T1000 (cell line): ENCODE measurements at places on chromosomes 4 and X.

DNA sequence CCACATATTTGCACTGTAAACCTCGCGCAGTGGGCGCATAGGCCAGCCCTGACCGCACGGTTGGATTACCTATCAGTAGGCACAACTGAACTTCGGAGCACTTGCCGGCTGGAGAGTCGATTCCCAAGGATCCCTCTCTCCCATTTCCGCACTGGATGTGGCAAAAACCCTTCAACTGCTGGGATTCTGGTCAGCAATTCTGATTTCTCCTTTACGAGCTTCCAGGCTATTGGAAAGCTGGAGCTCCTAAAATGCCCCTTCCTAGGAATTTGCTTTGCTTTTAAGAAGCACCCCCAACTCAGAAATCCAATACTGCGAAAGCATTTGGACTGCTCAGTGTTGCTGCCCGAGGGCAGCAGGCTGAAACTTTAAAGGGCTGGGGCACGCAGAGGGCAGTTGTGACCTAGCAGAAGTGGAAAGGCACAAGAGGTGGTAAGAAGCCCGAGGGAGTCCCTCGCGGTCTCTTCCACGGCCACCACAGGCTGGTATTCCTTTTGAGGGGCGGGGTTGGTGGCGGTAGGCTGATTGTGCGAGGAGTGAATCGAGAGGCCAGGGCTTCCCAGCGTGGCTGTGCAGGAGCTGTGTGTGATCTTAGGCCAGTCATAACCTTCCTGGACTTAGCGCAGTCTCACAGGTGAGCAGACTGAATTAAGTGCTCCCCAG lies 1.6 kb downstream of the ZAR1 start:
- no peak for DNase-seq

DNA sequence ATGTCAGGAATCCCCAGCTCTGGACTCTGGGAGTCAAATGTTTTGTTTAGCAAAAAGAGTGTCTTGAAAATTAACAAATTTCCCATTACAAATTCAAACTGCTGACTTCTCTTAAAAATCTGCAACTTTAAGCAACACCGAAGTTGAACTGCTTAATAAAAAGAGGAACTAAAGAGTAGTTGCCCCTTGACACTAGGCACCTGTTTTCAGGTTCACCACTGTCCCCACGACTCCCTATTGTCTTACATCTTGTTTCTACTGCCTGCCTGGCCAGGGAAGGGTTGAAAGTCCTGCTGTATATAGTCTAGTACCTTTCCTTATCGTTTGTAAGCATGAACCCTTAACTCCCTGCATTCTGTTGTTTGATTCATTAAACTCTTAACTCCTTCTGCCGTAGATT lies 173.9 kb downstream of the SCFD2 start:
- DNase-seq = no peak

DNA sequence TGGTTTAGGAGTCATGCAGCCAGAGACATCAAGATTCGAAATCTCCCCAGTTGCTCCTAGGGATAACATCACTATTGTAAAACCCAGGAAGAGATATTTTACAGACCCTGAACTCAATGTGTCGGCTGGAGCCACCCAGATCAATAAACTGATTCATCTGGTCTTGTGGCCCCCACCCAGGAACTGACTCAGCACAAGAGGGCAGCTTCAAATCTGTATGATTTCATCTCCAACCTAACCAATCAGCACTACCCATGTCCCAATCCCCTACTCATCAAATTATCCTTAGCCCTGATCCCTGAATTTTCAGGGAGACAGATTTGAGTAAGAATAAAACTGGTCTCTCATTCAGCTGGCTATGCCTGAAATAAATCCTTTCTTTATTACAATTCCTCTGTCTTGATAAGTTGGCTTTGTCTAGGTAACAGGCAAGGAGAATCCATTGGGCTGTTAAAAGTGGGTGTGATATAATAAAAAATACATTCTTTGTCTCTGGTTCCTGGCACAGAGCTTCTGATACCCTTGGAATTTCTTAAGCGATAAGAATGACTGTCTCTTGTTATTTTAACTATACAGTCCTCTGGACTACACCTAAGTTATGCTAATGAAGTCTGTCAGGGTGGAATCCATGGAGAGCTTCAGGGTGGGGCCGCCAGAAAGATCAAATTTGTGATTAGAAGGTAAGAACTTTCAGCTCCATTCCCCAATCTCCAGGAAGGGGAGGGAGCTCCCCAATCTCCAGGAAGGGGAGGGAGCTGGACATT lies 44.3 kb upstream of the TNIP3 start:
- DNase-seq = no peak

DNA sequence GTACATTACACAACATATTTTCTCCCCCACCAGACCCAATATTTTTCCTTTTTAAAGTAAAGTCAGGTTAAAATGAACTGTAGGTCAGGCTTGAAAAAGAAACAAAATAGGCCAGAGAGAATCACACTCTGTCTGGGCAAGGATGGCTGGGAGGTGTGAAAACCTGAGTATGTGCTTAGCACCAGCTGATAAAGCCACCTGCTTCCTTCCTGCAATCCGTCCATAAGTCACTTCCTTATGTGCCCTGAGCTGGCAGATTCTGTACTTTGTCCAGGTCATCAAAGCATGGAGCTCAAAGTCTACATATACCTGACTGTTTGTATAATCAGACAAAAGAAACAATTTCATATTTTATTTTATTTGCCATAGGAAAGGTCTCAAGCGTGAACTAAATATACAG lies 37.7 kb downstream of the ANTXR2 start:
- DNase-seq = no peak

- peak; percentile 26 for DNase-seq
Observed at GRCh38 chrX:20514358-20514757, 247.6 kb upstream of the RPS6KA3 start.

DNA sequence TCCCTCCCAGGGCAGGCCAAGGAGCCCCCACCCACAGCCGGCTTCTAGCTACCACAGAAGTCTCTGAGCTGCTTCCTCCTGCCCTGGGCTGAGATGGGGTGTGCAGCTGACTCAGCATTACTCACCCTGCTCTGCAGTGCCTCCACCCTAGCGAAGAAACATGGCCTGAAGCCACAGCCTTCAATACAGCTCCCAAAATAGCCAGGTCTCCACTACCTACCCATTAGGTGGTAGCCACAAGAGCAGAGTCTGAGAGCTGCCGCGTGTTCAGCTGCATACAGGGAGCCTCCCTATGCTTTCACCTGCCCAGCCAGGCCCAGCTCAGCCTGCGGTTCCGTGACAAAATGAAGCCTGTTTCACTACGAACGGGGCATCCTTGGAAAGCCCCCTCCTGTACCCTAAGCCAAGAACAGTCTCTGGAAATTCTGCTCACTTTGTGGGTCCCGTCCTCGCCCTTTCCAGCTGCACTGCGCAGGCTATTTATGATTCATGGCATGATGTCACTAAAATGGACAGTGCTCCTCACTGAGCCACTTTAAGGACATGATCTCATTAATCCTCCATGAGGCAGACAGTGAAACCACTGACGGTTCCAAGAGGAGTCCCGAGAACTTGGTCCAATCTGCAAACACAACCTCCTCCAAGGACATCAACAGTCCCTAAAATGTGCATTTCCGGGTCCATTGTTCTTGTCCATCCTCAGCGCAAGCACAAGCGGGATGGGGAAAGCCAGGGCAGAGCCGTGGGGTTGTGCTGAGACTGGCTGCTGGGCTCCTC lies 20.2 kb downstream of the WDR1 start:
- peak; percentile 86 for DNase-seq

GRCh38 chr4:177367336-177367735 lies 57.7 kb downstream of the NEIL3 start:
- no peak for DNase-seq
